Dorsolateral prefrontal cortex (tissue), 122 donors: ENCODE measurements at places on chromosomes 13 and 19.

DNA sequence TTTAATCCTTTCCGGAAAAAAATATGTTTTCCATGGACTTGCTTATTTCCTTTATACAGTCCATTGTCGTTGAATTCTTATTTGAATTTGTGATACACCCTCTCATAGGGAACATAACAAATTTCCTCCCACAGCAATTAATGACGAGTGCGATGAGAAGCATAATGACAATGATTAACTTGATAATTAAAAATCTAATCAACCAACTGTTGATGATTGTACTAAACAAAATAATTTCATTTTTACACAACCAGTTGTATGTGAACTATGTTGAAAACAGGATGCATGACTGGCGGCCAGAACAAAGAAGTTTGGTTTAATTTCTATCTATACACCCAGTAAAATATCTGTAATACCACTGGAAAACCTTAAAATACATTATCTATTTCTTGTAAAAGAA, 26.1 kb upstream of the CEACAM21 start:
- no peak for DNase-seq

DNA sequence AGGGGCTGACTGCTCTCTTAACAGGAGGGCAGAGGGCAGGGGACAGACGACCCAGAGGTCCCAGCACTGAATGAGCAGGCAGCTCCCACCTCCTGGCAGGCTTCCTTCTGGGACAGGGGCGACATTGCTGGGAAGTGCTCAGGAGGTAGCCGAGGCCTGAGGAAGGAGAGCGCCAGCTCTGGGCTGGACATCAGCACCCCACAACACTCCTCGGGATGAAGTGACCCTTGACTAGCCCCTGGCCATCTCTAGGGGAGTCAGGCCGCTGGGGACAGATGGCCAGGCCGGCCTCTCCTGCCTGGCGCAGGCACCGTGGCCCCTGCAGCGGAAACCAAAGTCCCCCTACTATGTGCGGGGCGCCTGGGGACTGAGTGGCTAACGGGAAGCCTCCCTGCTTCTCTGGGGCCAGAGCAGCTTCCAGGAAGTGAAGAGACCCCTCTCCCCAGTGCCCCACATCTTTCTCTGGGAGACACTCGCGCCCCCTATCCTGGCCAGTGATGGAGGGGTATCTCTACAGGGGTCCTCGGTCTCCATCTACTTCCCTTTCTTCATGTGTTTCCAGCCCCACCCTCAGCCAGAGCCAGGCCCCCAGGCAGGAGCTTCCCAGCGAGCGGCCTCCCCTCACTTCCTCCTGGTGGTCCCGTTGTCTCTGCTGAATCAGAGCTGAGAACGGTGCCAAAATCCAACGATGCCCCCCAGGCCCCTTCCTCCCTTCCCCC, 10.1 kb downstream of the PRR36 start:
- DNase-seq: no peak

GRCh38 chr19:16897029-16897855, 8.4 kb downstream of the F2RL3 start:
- no peak for DNase-seq

DNA sequence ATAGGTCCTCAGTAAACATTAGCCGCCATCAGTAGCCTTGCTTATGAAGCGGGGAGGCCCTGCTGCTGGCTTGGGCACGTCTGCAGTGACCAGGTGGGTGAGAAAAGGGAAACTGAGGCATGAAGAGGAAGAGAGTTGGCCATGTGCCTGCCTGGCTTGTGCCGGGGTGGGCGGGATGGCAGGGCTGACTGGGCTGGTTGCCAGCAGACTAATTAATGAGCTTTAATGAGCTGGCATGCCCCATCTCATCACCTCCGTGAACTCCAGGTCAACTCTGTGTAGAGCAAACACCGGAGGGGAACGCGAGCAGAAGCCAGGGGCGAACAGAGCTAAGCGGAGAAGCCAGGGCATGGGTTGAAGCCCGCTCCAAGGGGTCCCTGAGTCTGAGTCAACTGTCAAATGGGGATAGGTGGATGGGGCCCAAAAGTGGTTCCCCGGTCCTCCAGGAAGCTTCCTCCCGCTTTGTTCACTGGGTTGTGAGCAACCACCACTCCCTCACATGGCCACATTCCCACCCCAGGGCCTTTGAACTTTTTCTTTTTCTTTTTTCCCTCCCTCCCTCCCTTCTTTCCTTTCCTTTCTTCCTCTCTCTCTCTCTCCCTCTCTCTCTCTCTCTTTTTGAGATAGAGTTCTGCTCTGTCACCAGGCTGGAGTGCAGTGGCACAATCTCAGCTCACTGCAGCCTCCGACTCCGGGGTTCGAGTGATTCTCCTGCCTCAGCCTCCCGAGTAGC, 8.7 kb downstream of the NR2F6 start:
- no peak for DNase-seq

- DNase-seq: no peak
Measured at GRCh38 chr13:113863524-113864272, at the start of gene GAS6. TSS of gene GAS6 (minus strand) at chr13:113864076. CDS start at chr13:113863920, 156 bp downstream.

DNA sequence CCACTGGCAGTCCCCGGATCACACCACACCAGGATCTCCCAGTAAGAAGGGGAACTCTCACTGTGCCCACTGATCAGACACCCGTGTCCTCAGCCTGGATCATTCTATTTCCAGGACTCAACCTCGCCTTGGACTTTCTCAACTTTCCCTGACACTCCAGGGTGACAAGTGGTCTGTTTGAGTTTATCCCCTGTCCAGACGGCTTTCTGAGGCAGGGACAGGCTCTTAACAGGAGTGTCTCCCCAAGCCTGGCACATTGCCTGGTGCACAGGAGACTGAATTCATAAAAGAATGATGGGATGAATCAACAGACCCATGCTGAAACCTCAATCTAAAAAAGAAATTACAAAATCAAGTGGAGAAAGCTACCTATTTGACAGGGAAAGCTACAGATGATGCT, 606.6 kb downstream of the EFNB2 start:
- DNase-seq: no peak

- no peak for DNase-seq
Measured at GRCh38 chr19:17073869-17074633, 1.2 kb downstream of the HAUS8 start.

- DNase-seq: no peak
Measured at GRCh38 chr13:43522788-43523187, 264.0 kb downstream of the ENOX1 start.

GRCh38 chr13:32936716-32937115, 79.5 kb upstream of the KL start:
- no peak for DNase-seq

- DNase-seq: no peak
Measured at GRCh38 chr19:18194554-18195238, 1.7 kb downstream of the MPV17L2 start.

DNA sequence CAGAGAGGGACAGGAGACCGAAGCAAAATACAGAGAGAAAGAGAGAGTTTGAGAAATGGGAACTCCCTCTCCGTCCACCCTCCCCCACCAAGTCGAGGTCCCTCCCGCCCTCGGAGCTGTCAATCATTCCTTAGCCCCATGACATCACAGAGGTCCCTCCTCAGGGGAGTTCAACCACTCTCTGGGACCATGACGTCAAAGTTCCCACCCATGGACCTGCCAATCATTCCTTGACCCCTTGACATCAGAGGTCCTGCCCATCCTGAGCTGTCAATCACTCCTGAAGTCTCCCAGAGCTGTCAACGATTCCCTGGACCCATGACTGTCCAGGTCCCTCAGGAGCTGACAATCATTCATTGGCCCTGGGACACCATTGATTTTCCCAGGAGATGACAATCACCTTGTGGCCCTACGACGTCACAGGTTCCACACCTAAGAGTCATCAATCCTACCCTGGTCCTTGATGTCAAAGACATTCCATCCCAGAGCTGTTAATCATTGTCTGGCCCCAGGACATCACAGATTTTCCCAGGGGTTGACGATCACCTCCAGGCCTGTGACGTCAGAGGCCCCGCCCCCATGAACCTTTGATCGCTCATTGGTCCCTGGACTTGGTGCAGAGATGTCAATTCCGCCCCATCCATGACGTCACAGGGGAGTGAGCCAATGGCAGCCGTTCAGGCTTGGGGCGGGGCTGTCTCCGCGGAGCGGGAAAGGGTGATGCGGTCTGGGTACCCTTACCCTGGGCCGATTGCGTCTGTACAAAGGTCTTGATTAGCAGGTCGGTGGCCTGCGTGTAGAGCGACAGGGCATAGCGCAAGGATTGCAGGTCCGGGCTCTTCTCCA, 61.7 kb downstream of the COLGALT1 start:
- DNase-seq: no peak

DNA sequence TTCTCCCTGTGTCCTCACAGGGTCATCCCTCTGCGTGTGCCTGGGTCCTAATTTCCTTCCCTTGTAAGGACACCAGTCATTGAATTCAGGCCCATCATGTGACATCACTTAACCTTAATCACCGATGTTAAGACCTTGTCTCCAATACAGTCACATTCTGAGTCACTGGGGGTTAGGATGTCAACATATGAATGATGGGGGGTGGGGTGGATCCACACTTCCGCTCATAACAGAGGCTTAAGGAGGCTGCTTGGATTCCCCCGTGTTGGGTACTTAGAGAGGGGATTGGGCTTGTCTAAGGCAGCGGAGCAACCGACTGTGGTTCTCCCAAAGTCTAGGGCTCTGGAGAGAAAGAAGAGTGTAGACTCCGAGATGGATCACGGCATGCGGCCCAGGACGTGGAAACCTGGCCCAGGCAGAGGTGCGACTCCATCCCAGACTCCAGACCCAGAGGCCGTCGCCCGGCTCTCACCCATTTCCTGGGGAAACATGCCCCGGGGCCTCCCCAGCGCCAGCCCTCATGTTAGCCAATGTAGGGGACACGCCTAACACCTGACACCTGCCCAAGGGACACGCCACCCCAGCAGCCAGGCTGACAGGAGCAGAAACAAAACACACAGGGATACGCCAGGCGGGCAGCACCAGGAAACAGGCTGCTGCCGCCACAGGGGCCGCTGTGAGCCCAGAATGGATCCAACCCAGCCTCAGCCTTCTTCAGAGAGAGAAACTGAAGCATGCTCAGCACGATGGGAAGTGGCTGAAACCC, 17.1 kb upstream of the IGLON5 start:
- no peak for DNase-seq

DNA sequence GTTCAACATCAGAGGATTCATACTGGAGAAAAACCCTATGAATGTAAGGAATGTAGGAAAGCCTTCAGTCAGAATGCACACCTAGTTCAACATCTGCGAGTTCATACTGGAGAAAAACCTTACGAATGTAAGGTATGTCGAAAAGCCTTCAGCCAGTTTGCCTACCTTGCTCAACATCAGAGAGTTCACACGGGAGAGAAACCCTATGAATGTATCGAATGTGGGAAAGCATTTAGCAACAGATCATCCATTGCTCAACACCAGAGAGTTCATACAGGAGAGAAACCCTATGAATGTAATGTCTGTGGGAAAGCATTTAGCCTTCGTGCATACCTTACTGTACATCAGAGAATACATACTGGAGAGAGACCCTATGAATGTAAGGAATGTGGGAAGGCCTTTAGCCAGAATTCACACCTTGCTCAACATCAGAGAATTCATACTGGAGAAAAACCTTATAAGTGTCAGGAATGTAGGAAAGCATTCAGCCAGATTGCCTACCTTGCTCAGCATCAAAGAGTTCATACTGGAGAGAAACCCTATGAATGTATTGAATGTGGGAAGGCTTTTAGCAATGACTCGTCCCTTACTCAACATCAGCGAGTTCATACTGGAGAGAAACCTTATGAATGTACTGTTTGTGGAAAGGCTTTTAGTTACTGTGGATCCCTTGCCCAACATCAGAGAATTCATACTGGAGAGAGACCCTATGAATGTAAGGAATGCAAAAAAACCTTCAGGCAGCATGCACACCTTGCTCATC, 15.4 kb downstream of the ZNF570 start:
- DNase-seq: no peak

- no peak for DNase-seq
Measured at GRCh38 chr19:1745589-1746031, 7.7 kb upstream of the ONECUT3 start.

DNA sequence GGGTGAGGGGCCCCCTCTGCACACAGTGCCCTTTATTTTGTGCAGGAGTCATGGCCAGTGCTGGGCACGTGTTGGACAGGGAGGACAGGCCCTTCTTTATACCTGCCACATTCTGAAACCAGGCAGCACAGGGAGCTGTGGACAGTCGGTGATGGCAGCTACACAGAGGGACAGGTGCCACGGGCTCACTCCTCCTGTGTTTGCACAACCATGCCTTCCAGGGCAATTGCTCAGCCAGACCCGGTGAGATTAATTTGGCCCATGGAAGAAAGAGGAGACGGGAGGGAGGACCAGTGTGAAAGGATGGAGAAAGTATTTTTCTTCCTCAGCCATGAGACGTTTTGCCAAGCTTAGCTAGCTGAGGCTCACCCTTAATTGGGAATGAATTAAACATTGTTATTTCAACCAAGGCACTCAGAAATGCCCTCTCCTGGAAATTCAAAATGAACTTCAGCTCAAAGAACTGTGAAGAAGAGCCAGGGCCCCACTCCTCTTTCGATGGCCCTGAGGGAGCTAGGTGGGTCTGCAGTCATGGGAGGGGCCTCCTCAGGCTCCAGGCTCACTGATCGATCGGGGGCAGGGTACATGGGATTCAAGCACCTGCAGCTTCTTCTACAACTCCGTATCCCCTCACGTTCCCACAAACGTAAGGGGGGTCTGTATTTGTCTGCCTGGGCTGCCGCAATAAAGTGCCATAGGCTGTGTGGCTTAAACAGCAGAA, 41.2 kb downstream of the SHISA2 start:
- DNase-seq: no peak

DNA sequence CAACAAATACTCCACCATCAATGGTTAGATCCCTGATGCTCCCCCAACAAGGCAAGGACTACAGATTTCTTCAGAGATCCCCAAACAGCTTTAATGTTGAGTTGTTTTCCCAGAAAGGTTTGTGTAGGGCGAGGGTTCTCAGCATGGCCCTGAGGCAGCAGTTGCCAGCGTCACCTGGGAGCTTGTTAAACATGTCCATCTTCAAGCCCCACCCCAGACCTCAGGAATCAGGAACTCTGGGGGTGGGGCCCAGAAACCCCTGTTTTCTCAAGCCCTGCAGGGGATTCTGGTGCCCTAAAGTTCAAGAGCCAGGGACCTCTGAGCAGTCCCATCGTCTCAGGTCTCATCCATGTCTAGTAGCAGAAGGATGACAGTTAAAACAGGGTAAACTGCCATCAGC, 9.6 kb downstream of the EFNB2 start:
- no peak for DNase-seq

- DNase-seq: no peak
Measured at GRCh38 chr13:99749271-99750019, 222.1 kb downstream of the ZIC5 start.

DNA sequence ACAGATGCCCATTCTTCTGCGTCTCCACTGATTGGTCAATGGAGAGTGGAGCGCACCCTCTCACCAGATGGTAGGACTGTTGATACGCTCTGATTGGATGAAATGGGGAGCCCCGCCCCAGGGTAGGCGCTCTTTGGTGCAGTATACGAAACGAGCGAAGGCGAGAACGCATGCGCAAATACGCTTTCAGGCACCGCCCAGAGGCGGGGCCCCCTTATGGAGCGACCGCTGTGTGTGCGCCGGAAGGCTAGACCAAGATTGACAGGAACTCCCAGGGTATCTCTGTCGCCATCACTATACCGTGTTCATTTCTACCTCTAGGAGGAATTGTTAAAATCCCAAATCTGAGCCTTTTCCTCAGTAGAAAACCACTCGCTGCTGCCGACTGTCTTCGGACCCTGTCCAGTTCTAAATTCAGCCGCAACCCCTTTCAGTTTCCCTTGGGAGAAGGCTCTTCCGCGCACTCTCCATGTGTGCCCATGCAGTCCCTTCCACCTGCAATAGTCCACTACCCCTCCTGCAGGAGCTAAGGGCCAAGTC, 720 bp upstream of the HNRNPL start:
- DNase-seq: peak; percentile 98
